ENCODE measurements at places on chromosomes 7 and 10.

GRCh38 chr10:83961620-83962019, 177.7 kb upstream of the GHITM start:
- DNase-seq: no peak

- no peak for DNase-seq
Observed at GRCh38 chr7:113550966-113551365, 367.8 kb downstream of the PPP1R3A start.

DNA sequence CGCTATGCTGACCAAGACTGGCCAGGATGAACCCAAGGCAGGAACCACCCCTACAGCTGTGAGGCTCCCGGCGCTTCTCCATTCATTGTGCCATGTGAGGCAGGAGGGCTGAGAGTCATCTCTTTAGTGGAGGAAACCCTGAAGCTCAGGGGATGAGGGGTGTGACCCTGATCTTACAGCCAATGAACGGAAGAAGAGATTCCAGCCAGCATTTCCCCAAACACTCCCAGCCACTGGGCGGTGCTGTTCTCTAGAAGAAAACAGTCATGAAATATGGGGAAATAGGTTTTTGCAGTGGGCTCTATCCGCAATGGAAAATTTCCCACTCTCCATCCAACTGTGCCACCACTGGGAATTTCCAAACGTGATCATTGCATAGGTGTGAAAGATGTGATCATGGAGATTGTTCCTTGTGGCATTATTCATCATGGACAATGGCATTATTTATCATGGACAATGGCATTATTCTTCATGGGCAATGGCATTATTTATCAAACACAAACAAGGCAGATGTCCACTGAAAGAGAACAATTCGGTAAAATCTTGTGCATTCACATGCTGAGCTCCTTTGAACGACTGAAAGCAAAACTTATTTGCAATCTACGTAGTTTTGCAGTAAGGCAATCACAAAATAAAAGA, 14.0 kb upstream of the SLC18A2 start:
- DNase-seq: no peak

GRCh38 chr10:77472146-77472545, 165.5 kb downstream of the KCNMA1 start:
- DNase-seq: no peak

DNA sequence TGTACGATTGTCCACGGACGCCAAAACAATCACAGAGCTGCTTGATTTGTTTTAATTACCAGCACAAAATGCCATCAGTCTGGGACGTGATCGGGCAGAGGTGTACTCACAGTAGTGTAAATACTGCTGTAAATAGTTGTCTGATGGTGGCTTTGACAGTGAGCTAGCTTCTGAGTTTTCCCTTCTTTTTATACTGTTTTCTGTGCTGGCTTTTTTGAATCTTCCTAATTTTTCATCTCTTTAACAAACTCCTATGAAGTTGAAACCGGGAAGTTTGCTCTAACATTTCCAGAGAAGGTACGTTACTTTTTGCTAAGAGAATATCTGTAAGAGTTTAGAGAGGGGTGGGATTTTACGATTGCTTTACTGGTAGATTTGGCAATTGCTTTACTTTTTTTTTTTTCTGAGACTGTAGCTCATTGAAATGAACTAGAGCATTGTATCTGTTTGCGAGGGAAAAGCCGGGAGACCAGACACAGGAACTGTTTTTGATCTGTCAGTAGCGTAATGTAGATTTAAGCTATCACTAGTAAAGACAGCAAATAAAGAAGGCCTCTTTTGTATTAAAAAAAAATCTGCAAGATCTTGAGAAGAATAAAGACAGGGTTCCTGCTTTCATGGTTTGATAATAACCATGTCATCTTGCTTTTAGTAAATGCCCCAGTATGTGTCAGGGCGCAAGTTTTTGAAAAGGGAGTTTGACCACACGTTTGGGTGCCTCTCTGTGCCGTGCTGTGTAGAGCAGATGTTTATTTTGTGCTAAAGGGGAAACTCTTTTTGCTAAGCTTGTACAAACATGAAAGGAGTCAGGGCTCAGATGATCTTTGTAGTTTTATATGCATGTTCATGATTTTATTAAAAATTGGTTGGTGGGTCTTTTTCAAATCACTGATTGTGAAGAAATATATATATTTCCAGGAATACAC, 712 bp downstream of the FOXP2 start:
- no peak for DNase-seq

DNA sequence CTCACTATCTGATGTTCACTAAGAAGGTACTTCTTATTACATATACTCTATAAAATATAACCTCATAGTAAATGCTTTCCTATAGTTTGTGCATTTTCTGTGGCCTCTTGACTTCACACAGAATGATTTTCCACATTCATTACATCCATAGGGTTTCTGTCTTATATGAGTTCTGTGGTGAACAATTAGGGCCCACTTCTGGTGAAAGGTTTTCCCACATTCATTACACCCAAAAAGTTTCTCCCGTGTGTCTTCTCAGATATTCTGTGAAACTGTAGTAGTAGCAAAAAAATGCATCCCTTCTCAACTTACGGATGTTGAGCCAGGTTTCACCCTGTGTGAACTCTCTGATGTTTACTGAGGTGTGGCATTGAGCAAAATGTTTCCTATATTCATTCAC, 119.3 kb downstream of the ZNF33B start:
- no peak for DNase-seq

- no peak for DNase-seq
Observed at GRCh38 chr7:90752051-90752450, 155.9 kb downstream of the CDK14 start.

DNA sequence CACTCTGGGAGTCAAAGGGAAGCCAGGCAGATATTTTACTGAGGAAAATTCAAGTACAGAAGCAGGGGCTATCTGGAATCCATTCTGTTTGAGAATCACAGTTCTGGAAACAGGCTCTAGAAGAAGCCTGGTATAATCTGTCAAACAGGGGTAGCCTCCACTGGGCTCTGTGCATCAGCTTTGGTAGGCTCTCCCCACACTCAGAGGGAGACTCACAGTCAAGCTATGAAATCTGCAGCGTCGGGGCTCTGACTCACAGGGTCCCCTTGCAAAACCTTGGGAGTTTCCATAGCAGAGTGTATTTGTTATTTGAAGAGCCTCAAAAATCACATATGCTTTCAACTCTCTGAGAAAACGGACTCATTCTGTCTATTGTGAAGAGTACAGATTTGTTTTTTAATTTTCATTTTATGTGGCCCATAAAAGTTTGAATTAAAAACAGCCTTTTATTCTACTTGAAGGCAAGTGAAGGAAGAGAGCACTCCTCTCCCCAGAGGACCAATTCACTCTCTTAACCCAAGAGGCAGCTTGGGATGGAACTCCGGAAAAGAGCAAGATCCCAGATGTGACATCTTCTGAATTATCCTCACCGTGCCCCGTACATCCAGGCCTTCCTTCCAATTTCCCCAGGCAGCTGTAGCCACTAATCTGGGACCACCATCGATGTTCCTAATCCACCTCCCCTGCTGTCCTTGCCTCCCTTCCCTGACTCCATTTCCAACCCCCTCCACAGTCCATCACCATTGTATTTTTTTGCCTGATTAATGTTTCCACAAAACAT, 590.9 kb upstream of the MGMT start:
- no peak for DNase-seq

DNA sequence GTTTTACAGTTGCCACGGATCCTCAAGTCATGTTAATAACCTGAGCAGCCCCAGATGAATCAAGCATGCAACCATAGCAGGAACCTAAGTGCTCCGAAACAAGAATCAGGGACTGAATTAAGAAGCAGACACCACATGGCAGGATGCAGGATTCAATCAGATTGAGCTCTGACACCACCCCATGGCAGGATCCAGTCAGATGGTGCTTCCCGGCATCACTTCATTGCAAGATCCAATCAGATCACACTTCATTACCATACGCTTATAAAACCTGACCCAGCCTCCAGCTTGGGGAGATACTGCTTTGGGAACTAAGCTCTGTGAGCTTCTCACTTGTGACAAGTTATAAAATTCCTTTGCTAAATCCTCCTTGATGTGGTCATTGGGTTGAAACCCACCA, 55.3 kb downstream of the ABCB4 start:
- no peak for DNase-seq

GRCh38 chr10:6274040-6274439, 71.3 kb downstream of the PFKFB3 start:
- DNase-seq: no peak

DNA sequence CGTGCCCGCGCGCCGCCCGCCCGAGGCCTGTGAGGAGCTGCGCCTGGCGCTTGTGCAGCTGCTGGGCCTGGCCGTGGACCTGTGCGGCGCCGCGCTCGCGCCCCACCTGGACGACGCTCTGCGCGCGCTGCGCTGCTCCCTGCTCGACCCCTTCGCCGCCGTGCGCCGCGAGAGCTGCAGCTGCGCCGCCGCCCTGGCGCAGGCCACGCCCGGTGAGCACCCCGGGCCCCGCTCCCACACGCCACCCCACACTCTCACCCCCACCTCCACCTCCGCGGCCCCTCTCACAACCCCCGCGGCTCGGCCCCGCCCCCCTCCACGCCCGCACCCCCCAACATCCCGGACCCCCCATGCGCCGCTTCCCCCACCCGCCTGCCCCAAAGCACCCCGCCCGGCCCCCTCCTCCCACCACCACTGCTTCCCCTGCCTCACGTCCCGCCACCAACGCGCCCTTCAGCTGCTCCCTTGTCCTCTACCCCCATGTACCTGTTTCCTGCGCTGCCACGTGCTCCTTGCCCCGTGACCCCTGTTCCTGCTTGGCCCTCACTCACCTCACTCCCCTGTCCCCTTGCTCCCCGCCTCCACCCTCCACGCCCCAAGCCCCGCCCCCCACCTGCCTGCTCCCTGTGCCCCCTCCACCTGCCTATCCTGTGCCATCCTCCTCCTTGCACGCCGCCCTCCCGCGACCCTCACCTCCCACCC, at the start of gene PRKAR1B:
Gene PRKAR1B (minus strand): TSS at position 178 of the 702 bp plus-strand sequence. CDS start 15,776 bp downstream, outside the sequence.
- no peak for DNase-seq

GRCh38 chr7:111145472-111145871, 54.5 kb downstream of the LRRN3 start:
- DNase-seq: no peak

GRCh38 chr10:30747633-30748032, 118.1 kb upstream of the LYZL2 start:
- DNase-seq: no peak

- peak; percentile 43 for DNase-seq
Observed at GRCh38 chr10:1939016-1939415, 201.7 kb upstream of the ADARB2 start.

GRCh38 chr7:50362712-50363282, 58.3 kb downstream of the IKZF1 start:
- no peak for DNase-seq

DNA sequence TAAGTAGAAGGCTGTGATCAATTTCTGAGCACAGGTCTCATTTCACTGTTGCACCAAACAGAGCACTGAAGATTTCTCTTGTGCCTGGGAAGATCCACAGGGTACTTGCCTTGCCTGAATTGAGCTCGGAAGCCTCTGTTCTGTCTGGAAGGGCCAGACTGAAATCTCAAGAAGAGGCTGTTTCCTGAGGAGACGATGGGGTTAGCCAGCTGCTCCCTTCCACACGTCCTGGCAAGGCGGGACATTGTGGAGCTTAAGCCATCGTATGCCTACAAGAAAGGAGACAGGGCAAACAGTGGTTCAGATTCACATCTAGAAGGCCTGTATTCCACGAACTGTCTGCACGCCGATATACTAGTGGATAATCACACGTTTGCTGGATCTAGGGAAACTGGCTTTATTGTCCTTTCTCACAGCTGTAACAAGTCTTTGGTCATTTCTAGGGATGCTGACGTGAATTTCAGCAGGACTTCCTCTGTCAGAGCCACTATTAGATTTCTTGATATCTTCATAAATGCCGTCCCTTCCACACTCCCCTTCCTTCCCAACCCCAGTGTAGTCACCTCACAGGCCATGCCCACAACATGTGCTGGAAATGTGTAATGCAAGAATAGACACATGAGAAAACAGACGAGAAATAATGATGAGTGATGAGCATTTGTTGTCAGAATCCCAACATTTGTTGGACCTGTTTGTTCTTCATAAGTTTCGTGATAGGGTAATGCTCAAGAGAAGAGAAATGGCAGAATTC, 137.2 kb upstream of the RSU1 start:
- DNase-seq: no peak

- DNase-seq: no peak
Observed at GRCh38 chr7:18200855-18201254, 173.2 kb upstream of the PRPS1L1 start.

- DNase-seq: no peak
Observed at GRCh38 chr10:14282276-14282675, 48.4 kb downstream of the FRMD4A start.

DNA sequence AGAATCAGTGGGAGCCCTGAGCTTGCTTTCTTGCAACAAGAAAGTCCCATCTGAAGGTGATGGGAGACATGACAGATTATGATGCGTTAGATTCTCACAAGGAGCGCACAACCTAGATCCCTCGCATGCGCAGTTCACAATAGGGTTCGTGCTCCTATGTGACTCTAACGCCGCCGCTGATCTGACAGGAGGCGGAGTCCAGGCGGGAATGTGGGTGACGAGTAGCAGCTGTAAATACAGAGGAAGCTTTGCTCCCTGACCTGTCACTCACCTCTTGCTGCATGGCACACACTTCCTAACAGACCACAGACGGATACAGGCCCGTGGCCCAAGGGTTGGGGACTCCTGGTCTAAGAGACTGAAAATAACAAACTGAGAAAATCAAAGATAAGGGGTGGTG, 1163.4 kb upstream of the AUTS2 start:
- no peak for DNase-seq

- DNase-seq: no peak
Observed at GRCh38 chr7:87574630-87575029, 26.1 kb downstream of the ABCB1 start.

GRCh38 chr7:131098527-131098926, 229.1 kb upstream of the MKLN1 start:
- DNase-seq: no peak

DNA sequence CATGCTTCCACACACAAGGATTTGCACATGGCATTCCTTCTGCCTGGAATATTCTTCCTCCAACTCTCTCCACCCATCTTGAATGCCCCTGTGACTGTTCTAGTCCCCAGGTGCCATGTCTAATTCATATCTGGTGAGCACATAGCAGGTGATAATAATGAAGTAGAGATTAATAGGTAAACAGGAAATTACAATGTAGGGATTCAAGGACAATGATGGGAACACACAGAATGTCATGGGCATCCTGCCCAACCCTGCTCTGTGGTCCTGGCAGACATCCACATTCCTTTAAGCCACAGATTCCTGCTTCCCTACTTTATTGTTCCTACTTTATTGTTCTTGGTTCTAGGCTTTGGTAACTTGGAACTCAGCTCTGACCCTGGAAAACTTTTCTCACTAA, 115.8 kb downstream of the THSD7A start:
- no peak for DNase-seq
